Stimulated activated CD4-positive, alpha-beta T cell treated with anti-CD3 and anti-CD28 coated beads, Interleukin-1b, Interleukin-23, amount 100 ng/mL, for 24 hours (primary cell): ENCODE measurements at places on chromosomes 2 and 18.

DNA sequence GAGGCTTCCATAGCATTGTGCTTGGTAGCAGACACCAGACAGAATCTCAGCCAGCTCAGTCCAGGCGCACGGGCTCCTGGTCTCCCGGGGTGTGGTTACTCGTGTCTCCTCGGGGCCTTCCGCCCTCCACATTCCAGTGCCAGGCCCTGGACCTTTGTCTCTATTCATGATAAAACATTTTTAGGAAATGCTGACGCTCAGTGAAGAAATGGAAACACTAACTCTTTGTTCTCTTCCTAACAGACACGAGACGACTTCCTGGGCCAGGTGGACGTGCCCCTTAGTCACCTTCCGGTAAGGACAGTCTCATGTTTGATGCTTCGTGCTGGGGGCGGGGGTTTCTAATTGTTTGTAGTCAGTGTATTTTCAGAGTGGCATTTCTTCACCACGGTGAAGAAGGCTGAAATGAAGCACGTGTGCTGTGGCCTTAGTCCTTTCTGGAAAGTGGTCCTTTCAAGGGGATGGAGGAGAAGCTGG, 271.8 kb downstream of the NEDD4L start:
- DNase-seq: no peak

GRCh38 chr2:215862351-215862771, 151.0 kb downstream of the MREG start:
- no peak for DNase-seq

GRCh38 chr18:12291161-12291560, 16.9 kb upstream of the TUBB6 start:
- DNase-seq: no peak

DNA sequence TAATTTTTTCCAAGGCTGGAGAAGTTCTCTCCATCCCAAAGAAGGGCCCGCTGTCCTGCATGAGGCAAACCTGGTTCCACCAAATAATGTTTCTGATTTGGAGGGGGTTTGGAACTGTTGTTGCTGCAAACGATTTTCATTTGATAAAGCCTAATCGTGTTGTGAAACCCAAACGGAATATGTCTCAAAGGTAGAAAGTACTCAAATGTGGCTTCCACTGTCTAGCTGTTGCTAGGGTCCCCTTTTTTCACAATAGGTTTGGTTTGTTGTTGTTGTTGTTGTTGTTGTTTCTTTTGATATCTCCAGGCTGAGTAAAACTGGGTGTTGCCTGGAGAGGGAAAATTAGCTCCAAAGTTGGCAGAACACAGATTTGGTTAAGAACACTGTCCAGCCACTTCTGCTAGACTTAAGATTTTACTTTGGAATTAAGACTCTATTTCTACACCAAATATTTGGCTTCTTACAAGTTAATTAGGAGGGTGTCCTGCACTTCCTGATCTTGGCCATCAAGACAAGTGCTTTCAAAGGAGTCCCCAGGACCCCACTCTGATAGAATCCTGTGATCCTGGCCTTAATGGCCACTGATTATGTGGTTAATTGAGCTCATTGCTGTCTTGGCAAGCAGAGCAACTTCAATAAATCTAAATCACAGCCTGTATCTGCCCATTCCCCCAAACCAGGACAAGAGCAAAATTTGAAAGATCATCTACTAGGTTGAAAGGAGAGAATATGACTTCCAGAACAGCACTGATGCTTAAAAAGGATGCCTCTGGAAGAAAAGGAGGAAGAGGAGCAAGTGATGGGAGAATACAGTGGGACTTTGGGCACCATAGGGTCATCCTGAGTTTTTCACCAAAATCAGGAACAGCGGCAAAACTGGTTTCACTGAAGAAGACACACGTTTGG, 3.3 kb upstream of the HOXD13 start:
- DNase-seq: no peak

DNA sequence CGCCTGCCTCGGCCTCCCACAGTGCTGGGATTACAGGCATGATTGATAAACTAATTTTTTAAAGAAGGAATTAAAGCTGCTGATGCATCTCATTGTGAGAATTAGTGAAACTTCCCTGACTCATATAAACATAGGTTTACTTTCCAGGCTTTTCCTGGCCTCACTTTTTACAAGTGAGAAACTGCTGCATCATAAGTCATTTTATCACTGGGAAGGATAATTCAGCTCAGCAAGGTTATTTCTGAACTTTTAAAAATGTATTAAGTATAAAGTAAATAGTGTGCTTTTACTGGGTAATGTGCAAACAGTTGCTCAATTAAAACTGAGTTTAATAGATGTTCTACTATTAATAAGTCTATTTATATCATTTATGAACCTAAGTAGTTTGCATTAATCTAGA, 1130.3 kb upstream of the CDH2 start:
- DNase-seq: no peak
